Temporal lobe (tissue), 4 donors: ENCODE measurements at places on chromosomes 12 and 14. TPM values are rescaled to one million over a fixed set of nuclear protein-coding genes. Genes with fewer than 3 reads are reported as not detected.

KMT2D gene
- total RNA-seq = 38.4 TPM

PAN2 gene
- total RNA-seq = 22.9 TPM

TSPAN19 gene
- under 0.01 TPM for total RNA-seq

MGAT4C gene
- 79.2 TPM for total RNA-seq

EFS gene
- 11.1 TPM for total RNA-seq

KLHDC1 gene
- total RNA-seq = 14.0 TPM

TEAD4 gene
- 0.25 TPM for total RNA-seq

RFX4 gene
- total RNA-seq = 6.4 TPM

GPR65 gene
- total RNA-seq = under 0.01 TPM

DHH gene
- total RNA-seq = under 0.01 TPM

KRT79 gene
- not detected for total RNA-seq

ITPR2 gene
- 38.8 TPM for total RNA-seq

GPR135 gene
- 6.4 TPM for total RNA-seq

CELA1 gene
- total RNA-seq = not detected

FOXA1 gene
- not detected for total RNA-seq

KCNMB4 gene
- total RNA-seq = 32.0 TPM

KRT77 gene
- total RNA-seq = under 0.01 TPM

CDH24 gene
- total RNA-seq = 12.0 TPM

RGS6 gene
- total RNA-seq = 7.6 TPM

GPR68 gene
- total RNA-seq = 2.2 TPM

A2M gene
- total RNA-seq = 37.6 TPM

SMCO2 gene
- total RNA-seq = not detected

ASB2 gene
- not detected for total RNA-seq

SERPINA6 gene
- total RNA-seq = not detected

NRL gene
- 1.2 TPM for total RNA-seq

TOMM20L gene
- total RNA-seq = not detected

TMEM132D gene
- total RNA-seq = 4.9 TPM

RCOR1 gene
- 15.5 TPM for total RNA-seq

PRICKLE1 gene
- total RNA-seq = 16.2 TPM

TRIM9 gene
- 44.5 TPM for total RNA-seq

SLC39A5 gene
- 0.25 TPM for total RNA-seq

GXYLT1 gene
- total RNA-seq = 12.8 TPM

ESR2 gene
- total RNA-seq = 0.98 TPM

DEPDC4 gene
- total RNA-seq = 2.7 TPM

ADCY4 gene
- total RNA-seq = 1.7 TPM

OTUB2 gene
- 5.2 TPM for total RNA-seq

ABCB9 gene
- 15.0 TPM for total RNA-seq

SYNE2 gene
- total RNA-seq = 125 TPM

PARPBP gene
- 4.2 TPM for total RNA-seq

FOXG1 gene
- 54.8 TPM for total RNA-seq

NOVA1 gene
- 47.9 TPM for total RNA-seq
